ENCODE measurements at places on chromosomes 2 and 18. TPM values are rescaled to one million over a fixed set of nuclear protein-coding genes. Genes with fewer than 3 reads are reported as not detected.

Gene TWIST2
- 2.8 TPM for polyA plus RNA-seq

Gene CXCR2
- polyA plus RNA-seq = 0.19 TPM

Gene MEX3C
- polyA plus RNA-seq = 13.0 TPM

Gene FOXD4L1
- polyA plus RNA-seq = 0.10 TPM

Gene BBS5
- 9.0 TPM for polyA plus RNA-seq

Gene STAM2
- 13.1 TPM for polyA plus RNA-seq

All from heart left ventricle (tissue), 16 donors.